Posterior vena cava (tissue), 2 donors: ENCODE measurements at places on chromosomes 1 and 21. TPM values are rescaled to one million over a fixed set of nuclear protein-coding genes. Genes with fewer than 3 reads are reported as not detected.
A peak's percentile ranks its signal among the peaks of the same experiment; 100 is the strongest.

- DNase-seq = no peak
Measured at GRCh38 chr1:116024626-116025025, 48.3 kb downstream of the SLC22A15 start.

GRCh38 chr1:186957314-186957713, 128.6 kb downstream of the PLA2G4A start:
- DNase-seq = no peak

Gene SPOCD1
- 13.5 TPM for total RNA-seq

Gene SLC30A10
- not detected for total RNA-seq

- DNase-seq = peak; percentile 87
Measured at GRCh38 chr1:36486439-36487335, 4.0 kb upstream of the CSF3R start.

Gene AVPR1B
- not detected for total RNA-seq

DNA sequence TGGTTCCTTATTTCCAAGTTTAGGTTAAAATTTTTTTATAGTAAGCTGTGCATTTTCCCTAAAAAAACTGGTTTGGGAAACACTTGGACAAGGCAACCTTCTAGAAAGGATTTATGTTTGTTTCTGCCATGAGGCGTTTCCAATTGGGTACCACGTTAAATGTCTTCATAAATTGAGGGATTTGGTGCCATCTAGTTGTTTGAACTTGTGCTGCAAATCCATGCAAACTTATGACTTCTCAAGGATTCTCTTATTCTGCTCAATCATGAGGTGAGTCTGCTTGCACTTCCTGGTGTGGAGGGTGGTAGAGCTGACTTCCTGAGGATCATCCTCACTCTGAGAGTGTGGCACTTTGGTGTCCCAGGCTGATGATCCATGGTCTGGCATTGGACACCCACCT, 123.3 kb downstream of the PCNX2 start:
- DNase-seq = no peak
